ENCODE measurements at places on chromosomes 1 and 21.

- DNase-seq = no peak
Observed at GRCh38 chr21:42683371-42684108, 30.1 kb downstream of the PDE9A start.

DNA sequence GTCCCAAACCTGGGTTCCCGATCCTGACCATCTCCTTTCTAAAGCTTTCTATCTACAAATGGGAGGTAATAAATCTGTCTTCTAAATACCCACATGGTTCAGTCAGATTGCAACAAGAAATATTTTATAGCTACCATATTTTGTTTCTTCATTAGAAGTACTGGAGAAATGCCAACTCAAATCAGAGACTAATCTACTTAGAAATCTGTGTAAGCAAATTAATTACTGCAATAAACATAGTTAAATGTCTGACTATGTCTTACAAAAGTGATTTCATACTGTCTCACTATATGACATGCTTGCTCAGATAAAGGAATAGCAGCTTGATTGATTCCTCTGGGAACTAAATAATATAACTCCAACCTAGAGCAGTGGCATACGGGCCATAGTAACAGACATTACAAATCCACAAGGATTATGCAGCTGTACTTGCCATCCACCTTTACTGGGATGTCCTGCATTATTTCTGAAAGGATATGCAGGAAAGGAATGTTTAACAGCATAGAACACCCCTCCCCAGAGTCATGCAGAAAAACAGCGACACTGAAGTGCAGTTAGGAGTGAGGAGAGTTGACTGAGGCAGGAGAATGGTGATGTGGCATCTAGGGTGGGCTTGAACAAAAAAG, 80.3 kb downstream of the PCNX2 start:
- no peak for DNase-seq

DNA sequence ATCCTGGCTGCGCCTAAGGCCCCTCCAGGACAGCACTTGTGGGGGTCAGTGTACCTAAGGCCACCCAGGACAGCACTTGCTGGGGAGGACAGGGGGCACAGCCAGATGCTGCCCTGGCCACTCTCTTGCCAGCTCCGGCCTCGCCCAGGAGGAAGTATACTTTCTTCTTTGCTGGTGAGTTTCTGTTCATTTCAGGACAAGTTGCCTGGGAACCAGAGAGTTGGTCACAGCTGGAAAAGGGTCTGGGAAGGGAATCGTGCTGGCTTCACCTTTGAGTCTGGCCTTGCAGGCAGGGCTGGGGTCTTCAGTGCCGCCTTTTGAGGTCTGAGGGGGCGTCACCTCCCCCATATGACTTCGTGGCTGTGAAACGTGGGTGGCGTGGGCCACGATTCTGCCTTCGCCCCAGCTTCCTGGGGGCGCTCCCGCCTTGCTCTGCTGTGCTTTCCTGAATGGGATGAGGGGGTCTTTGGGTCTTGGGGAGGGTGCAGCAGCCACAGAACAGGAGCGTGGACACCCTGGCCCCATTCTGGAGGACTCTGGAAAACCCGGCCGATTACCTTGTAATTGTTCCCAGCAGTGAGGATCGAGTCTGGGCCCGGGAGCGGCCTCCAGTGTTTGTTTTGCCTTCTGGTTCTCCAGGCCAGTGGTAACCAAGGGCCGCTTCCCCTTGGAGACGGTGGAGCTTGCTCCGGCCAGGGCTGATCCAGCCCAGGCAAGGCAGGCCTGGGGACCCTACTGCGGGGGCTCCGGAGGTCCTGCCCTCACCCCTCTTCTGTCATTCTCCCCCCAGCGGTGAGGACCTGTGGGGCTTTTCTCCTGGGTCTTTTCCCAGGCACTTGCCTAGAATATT, 45.9 kb downstream of the SPSB1 start:
- peak; percentile 95 for DNase-seq

DNA sequence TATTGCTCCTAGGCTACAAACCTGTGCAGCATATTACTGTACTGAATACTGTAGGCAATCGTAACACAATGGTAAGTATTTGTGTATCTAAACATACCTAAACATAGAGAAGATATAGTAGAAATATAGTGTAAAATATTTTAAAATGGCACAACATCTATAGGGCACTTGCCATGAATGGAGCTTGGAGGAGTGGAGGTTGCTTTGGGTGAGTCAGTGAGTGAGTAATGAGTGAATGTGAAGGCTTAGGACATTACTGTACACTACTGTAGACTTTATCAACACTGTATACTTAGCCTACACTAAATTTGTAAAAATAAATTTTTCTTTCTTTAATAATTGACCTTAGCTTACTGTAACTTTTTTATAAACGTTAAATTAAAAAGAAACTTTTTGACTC, 7.9 kb downstream of the LEFTY2 start:
- no peak for DNase-seq

DNA sequence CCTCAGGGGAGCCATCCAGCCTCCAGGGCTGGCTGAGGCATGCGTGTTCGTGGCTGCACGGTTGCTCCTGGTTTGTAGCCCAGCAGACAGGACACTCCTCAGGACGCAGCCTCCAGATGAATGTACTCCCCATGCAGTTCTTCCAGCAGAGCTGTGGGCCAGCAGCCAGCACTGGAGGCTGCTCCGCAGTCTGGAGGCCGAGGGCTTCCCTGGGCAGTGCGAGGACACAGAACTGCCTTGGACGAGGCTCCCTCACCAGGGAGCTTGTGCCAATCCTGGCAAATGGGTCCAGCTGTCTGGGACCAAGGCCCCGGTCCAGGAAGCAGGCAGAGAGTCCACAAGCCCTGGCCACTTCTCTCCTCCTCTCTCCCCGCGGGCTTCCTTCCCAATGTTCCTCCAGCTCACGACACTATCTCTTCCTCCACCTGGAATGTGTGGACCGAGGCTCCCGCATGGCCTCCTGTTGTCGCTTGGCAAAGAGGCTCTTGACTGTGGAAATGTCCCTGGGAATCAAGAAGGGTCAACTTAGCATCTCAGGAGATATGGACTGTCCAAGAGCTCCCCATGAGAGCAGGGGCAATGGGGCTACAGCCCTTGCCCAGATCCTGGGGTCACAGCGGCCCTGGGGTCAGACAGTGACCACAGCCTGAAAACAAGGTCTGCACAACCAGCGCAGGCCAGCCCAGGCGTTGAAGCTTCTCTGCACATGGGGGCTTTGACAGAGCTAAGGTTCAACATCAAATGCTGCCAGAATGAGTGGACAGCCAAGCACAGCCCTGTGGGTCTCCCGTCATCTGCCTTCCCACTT, 5.3 kb downstream of the EDN2 start:
- peak; percentile 87 for DNase-seq

GRCh38 chr21:17461582-17461981, 51.3 kb upstream of the CXADR start:
- no peak for DNase-seq

DNA sequence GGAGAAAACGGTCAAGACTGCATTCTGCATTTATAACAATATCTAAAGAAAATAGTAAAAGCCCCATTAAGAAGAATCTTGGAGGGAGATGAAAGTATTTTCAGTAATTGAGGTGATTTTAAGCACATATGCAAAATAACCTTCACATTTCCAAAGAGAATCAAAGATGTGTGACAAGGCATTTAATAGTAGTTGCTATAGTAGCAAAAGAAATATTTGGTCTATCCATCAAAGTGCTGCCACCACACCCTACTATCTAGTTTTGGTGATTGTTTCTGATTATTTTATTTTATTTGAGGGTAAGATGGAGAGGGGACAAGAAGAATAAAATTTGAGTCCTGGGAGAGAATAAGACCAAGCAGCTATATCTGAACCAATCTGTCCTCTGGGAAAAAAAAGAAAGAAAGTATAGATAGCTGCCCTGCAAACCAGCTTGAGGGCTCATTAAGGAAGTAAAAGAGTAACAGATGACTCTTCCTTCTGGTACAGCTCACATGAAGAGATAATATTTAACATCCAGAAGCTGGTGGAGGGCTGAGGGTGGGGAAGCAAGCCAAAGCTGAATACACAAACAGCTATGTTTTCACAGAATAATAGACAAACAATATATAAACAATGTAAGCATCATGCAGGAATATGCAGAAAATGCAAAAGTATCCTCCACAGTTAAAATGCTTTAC, 47.2 kb upstream of the RASAL2 start:
- no peak for DNase-seq

DNA sequence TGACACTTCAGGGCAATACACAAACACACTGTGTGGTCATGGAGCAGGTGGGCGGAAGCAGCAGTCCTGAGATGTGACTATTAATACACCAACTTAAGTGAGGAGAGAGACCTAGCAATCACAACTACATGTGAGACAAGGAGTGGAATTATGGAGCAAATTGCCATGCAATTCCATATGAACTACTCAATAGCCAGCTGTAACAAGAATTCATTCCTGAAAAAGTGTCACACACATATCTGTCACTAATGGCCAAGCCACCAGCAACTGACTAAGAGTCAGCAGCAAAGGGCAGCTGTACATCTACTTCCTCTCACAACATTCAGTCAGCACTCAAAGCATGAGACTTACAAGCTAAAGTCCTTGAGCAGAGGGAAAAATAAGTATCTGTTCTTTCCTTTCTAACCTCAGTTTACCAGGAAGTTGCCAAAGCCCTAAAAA, 46.2 kb downstream of the GPR3 start:
- DNase-seq = peak; percentile 58

- peak; percentile 28 for DNase-seq
Observed at GRCh38 chr21:15240848-15241247, 176.0 kb upstream of the NRIP1 start.

DNA sequence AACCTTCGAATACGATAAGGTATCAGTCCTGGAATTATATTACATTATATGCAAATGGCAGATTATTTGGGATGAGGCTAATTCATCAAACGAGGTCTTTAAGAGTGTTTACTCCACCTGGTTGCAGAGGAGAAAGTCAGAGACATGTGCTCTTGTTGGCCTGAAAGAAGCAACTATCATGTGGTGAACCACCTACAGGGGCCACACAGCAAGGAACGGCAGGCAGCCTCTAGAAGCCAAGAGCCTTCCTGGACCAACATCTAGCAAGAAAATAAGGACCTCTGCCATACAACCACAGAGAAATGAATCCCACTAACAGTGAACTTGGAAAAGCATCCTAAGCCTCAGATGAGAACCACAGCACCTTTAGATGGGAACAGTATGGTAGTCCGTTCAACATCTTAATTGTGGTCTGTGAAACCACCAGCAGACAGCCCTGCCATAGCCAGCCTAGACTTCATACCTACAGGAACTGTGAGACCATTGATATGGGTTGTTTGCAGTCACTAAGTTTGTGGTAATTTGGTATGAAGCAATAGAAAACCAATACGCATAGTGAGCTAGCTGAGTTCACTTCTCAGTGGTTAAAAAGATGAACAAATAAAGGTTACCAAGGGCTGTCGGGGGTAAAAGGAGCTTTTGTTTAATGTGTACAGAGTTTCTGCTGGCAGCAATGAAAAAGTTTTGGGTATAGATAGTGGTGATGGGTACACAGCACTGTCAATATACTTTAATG, 345.7 kb upstream of the RUNX1 start:
- no peak for DNase-seq

DNA sequence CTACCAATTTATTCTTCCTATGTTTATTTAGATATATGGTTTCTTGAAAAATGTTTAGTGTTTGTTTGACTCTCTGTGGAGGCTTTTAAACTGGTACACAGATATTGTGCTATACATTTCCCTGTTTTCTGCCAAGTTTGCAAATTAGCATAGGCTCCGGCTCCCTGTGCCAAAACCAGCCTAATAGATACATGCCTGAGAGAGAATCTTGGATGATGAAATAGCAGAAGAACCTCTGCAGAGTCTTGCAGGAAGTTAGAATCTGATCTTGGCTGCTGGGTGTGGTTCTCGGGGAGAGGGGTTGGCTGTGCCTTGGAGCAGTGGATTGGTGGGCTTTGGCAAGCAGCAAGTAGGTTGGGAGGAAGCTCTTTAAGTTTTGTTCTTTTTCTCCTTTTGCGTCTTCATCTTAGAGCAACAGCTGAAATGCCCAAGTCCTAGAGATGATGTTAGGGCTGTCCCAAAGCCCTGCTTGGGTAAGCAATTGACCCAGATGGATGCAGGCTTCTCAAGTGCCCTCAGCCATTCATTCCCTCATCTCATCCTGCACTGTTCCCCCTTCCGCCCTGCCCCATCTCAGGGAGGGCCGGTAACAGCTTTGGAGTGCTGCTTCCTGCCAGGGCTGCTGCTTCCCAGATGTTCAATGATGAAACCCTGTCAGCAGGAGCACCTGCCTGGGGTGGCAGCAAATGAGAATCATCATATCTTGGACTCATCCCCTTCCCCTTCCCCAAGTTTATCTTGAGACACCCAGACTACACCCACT, 9.3 kb downstream of the PLA2G2A start:
- DNase-seq = no peak

GRCh38 chr1:198253668-198254067, 96.9 kb downstream of the NEK7 start:
- no peak for DNase-seq

DNA sequence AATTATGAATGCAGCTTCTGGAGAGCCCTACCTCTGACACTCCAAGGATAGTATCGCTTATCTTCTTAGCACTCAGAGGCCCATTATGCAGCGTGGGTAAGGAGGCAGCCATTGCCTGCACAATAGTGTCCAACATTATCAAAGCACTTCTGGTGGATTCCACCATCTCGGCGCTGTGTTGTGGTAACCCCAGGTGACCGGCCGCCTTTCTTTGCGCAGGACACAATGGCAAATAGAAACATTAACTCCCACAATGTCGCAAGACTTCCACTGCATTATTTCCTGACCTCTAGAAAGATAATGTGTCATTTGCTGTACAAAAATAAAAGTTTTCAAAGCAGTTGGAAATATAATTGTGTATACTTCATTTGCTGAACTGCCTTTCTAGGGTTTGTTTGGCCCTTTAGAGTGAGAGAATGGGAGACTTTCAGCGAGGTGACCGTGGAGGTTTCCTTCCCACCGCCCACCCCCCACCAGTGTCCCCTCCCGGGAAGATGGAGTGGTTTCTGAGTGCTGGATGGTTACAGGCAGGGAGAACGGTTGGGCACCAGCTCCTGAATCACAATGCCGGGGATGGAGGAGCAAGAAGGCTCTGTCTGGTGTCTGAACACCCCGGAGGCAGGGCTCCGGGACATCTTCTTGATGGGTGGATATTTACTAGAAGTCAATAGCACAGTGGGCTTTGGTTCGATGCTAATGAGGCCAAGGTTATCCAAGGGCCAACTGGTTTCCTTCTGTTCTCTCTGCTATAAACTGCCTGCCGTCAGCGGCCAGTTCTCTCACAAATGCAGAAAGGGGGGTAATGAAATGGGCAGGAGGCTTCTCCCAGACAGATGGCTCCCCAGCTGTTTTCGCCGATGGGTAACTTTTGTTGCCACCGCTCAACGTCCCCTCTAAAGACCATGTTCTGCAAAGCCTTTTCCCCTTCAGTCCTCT, 215.4 kb upstream of the PROX1 start:
- peak; percentile 43 for DNase-seq

DNA sequence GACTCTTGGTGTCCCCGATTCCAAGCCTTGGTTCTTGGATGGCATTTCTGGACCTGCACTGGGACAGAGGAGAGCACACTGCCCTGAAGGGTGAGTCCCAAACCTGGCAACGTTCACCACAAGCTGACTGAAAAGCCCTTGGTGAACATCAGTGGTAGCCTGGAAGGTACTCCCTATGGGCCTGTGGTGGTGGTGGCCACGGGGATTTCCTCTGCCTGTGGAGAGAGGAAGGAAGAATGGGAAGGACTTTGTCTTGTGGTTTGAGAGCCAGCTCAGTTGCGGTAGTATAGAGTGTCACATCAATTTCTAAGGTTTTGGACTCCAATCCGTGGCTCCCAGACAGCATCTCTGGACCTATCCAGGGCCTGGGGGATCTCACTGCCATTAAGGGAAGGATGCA, 50.7 kb downstream of the DNAH14 start:
- DNase-seq = no peak

- no peak for DNase-seq
Observed at GRCh38 chr1:81115422-81115821, 685.3 kb upstream of the ADGRL2 start.

- DNase-seq = no peak
Observed at GRCh38 chr1:38221006-38221649, 174.5 kb upstream of the POU3F1 start.

GRCh38 chr21:31078216-31078615, 39.9 kb upstream of the KRTAP19-8 start:
- no peak for DNase-seq

Measured in muscle of leg (tissue), 16 donors.